ENCODE measurements at places on chromosomes 16 and 17. TPM values are rescaled to one million over a fixed set of nuclear protein-coding genes. Genes with fewer than 3 reads are reported as not detected.

The C17orf78 gene
- not detected for total RNA-seq

The IGF2BP1 gene
- not detected for total RNA-seq

The KRT32 gene
- not detected for total RNA-seq

The LRRC45 gene
- 20.9 TPM for total RNA-seq

The CD300LF gene
- total RNA-seq, result not detected

The C17orf107 gene
- 1.1 TPM for total RNA-seq

The FOXJ1 gene
- total RNA-seq, result 0.23 TPM

The CLEC18A gene
- total RNA-seq, result 0.08 TPM

The ADAP2 gene
- total RNA-seq, result 0.62 TPM

The OR4D1 gene
- total RNA-seq, result not detected

The CMTM4 gene
- total RNA-seq, result 13.9 TPM

The FTSJ3 gene
- 48.1 TPM for total RNA-seq

The ETV4 gene
- 70.3 TPM for total RNA-seq

The LGALS9C gene
- 1.8 TPM for total RNA-seq

The CA5A gene
- not detected for total RNA-seq

The NPIPB13 gene
- not detected for total RNA-seq

The SHISA6 gene
- total RNA-seq, result not detected

The MGAT5B gene
- total RNA-seq, result 0.15 TPM

The OTOP3 gene
- total RNA-seq, result 0.08 TPM

The SLC25A19 gene
- 14.7 TPM for total RNA-seq

The KRTAP2-1 gene
- not detected for total RNA-seq

The CNGB1 gene
- 2.7 TPM for total RNA-seq

The RAMP2 gene
- 2.3 TPM for total RNA-seq

The KRT27 gene
- not detected for total RNA-seq

The G6PC1 gene
- total RNA-seq, result not detected

The TERB1 gene
- not detected for total RNA-seq

The SRCIN1 gene
- 1.0 TPM for total RNA-seq

The RASL10B gene
- 0.11 TPM for total RNA-seq

The ZPBP2 gene
- total RNA-seq, result not detected

The CLUH gene
- 120 TPM for total RNA-seq

The HOXB13 gene
- not detected for total RNA-seq

The CACNG3 gene
- total RNA-seq, result not detected

The SLC16A6 gene
- 0.04 TPM for total RNA-seq

All from hair follicular keratinocyte (primary cell).